Inflammatory macrophage (primary cell): ENCODE measurements at places on chromosomes 1 and 21.

DNA sequence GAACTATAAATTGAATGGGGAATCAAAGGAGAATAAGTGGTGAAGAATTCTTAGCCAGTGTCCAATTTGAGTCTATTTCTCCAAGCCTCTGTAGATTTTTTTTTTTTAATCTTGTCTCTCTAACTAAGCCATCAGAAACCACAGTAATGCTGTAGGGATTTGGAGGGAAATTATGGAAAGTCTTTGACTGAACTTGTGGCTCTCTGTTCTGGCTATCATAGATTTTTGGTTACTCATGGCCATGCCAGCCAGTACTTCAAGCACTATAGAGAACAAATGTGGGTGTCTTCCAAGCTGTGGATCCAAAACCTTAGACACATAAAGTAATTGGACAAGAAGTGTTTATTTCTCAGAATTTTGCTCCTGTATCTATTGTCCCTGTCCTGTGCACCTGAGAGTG lies 147.9 kb downstream of the LRRC40 start:
- no peak for DNase-seq

DNA sequence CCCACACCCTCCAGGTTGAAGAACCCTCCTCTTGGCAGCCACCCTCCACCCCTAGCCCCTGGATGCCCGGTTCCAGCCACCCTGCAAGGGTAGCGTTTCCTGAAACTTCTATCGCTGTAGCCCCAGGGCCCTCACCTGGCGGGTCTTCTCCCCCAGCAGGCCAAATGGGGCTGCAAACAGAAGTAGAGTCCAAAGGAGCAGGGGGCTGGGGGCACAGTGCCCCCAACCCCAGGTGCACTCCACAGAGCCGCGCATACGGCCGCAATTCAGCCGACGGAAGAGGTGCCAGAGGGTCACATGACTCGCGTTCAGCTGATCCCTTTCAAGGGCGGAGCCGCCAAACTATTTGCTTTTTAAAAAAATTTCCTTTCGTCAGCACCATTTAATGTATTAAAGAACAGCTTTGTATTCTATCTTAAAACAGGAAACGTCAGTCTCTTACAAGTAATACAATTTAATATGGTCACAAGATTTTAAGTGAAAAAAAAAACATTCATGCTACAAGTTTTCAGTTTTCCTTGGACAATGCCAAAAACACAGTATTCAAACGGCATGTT lies at the start of gene GLMP:
TSS of gene GLMP (minus strand) at position 289 of the 557 bp plus-strand sequence. CDS start at position 255, 34 bp downstream.
- DNase-seq = peak; percentile 61

DNA sequence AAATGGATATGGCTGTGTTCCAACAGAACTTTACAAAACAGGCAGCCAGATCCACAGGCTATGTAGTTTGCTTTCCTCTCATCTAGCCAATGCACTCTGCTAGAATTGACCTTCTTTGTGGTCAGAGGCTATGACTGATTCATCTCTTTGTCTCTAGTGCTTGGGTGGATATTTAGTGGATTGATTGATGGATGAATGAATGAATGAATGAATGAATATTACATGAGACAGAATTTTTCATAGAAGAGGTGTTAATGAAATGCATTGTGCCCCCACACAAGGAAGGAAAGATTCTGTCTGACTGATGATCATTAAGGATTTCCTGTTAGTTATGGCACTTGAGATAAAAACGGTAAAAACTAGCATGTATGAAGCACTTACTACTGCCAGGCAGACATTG lies 50.5 kb upstream of the ZYG11A start:
- DNase-seq = no peak

- DNase-seq = no peak
Observed at GRCh38 chr1:221327954-221328353, 413.9 kb downstream of the DUSP10 start.
